ENCODE measurements at places on chromosomes 3 and 15.
A peak's percentile ranks its signal among the peaks of the same experiment; 100 is the strongest.

- no peak for DNase-seq
These were observed 1.6 kb upstream of the SORD start for GRCh38 chr15:45021348-45021747.

DNA sequence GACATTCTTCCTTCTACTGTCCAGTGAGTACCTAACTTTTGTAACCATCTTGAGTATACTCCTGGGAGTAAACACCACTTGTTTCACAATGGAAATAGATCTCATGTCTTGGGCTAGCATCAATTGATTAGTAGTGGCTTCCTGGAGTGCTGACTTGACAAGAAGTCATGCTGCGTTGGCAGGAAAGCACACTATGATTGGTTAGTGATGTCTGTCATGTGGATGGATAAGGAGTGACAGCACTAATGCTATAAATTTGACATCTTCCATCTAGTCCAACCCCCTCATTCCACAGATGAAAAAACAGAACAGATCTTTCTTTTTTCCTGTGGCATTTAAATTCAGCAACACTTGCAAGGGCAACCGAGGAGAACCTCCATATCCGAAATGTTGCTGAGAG, 47.6 kb upstream of the PRICKLE2 start:
- DNase-seq = no peak

GRCh38 chr3:100361897-100362296, 27.3 kb downstream of the NIT2 start:
- no peak for DNase-seq

- no peak for DNase-seq
These were observed 391.6 kb upstream of the PROK2 start for GRCh38 chr3:72176537-72177041.

- no peak for DNase-seq
These were observed 59.0 kb downstream of the DPPA2 start for GRCh38 chr3:109257269-109257668.

DNA sequence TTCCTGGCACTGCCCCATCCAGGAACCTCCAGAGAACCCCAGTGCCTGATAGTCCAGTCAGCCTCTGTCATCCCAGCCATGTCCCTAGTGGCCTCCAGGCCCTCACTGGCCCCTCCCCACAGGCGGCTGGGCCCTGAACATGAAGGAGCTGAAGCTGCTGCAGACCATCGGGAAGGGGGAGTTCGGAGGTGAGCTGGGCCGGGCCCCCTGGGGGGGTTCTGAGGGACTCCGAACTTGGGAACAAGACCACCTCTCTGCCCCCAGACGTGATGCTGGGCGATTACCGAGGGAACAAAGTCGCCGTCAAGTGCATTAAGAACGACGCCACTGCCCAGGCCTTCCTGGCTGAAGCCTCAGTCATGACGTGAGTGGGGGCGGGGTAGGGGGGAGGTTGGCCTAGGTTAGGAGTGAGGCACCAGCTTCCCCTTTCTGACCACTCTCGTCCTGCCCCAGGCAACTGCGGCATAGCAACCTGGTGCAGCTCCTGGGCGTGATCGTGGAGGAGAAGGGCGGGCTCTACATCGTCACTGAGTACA, 12.0 kb upstream of the LMAN1L start:
- DNase-seq = no peak

- no peak for DNase-seq
These were observed 9.9 kb downstream of the DNASE1L3 start for GRCh38 chr3:58200846-58201355.

GRCh38 chr15:85168642-85169173, 187.1 kb downstream of the PDE8A start:
- DNase-seq = peak; percentile 2

GRCh38 chr15:40183636-40184463, 23.0 kb downstream of the BUB1B start:
- no peak for DNase-seq

- DNase-seq = no peak
These were observed 5.2 kb downstream of the WNT5A start for GRCh38 chr3:55481744-55482495.

GRCh38 chr3:123618768-123619484, 34.1 kb upstream of the HACD2 start:
- no peak for DNase-seq

- DNase-seq = no peak
These were observed 82.9 kb downstream of the HES1 start for GRCh38 chr3:194218646-194219453.

DNA sequence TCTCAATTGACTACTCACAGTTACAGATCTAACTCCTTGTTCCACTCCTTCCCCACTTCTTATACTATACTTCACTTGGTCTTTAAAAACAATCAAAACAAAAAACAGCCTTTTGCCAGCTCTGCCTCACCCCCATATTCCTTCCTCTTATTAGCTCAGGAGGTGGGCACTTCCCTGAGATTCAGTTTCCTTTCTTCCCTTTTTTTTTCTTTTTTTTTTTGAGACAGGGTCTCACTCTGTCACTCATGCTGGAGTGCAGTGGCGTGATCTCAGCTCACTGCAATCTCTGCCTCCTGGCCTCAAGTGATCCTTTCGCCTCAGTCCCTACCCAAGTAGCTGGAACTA, 6.9 kb downstream of the C3orf62 start:
- no peak for DNase-seq

- no peak for DNase-seq
These were observed 1033.3 kb downstream of the IGSF11 start for GRCh38 chr3:118001380-118001779.

GRCh38 chr3:79414806-79415205, 353.0 kb downstream of the ROBO1 start:
- no peak for DNase-seq

- no peak for DNase-seq
These were observed 84.9 kb downstream of the CGGBP1 start for GRCh38 chr3:87973906-87974305.

DNA sequence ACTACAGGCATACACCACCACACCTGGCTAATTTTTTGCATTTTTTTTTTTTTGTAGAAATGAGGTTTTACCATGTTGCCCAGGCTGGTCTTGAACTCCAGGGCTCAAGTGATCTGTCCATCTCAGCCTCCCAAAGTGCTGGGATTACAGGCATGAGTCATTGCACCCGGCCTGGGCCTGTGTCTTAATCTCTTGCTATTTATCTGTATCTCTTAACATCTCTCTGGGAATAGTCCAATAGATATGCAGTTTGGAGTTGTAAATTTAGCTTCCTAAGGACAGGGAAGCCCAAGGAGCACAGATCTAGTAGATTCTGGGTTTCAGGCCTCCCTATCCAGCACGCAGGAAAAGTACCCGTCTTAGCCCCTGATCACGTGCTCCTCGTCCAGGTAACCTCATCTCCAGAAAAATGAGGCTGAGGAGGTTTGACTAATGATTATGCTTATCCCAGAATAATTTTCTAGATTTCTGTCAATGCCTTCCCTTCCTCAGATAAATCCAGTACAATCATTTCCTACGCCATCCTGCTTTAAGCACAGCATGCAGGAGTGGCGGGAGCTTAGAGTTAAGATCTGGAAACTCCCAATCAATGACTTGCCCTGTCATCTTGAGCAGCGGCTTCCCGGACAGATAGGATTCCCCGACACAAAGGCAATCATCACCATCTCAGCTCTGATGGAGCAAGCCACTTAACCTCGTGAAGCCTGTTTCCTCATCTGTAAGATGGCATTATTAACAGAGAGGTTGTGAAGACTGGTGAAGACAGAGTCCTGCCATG, 12.3 kb upstream of the CTDSPL start:
- DNase-seq = no peak

DNA sequence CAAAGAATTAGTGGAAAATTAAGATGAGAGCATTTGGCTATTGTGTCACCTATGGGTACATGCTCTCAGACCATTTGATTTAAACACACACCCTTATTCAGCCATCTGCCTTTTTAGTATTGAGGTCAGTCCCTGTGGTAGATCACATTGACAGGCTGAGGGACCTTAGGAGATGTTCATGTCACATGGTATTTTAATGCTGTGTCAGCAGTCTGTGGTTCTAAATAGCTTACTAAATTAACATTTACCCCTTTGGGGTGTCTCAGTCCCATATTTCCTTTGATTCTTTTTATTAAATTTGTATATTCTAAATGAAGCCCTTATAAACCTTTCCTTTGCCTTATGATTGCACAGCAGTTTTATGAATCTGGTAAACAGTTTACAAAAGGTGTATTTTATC, 2.3 kb downstream of the RBM5 start:
- no peak for DNase-seq

DNA sequence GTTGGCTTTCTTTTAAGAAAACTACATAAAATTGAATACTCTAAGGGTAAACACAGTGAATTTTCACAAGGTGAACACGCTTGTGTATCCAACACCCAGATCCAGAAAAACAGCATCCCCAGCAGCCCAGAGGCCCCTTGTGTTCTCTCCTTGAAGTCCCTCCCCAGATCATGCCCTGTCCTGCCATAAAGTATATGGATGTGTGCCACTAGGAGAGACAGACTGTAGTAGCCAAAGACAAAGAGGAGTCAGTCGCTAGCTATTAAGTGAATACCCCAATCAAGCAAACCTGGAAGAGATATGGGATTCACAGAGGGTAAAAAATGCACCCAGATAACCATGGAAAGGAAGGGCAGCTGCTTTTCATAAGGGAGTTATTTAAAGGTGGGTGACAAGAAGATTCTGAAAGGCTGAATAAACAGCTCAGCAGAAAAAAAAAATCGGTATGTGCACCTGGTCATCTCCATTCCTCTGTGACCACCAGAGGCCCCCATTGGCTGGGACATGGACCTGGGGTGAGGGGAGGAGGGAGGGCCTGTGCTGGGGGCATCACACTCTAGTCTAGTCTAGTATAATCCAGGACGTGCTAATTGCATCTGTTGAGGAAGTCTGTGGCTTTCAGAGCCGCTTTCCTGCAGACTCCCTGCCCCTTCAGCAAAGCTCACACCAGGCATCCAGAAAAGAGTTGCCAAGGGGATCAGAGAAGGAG, 167.3 kb upstream of the NDN start:
- DNase-seq = no peak

DNA sequence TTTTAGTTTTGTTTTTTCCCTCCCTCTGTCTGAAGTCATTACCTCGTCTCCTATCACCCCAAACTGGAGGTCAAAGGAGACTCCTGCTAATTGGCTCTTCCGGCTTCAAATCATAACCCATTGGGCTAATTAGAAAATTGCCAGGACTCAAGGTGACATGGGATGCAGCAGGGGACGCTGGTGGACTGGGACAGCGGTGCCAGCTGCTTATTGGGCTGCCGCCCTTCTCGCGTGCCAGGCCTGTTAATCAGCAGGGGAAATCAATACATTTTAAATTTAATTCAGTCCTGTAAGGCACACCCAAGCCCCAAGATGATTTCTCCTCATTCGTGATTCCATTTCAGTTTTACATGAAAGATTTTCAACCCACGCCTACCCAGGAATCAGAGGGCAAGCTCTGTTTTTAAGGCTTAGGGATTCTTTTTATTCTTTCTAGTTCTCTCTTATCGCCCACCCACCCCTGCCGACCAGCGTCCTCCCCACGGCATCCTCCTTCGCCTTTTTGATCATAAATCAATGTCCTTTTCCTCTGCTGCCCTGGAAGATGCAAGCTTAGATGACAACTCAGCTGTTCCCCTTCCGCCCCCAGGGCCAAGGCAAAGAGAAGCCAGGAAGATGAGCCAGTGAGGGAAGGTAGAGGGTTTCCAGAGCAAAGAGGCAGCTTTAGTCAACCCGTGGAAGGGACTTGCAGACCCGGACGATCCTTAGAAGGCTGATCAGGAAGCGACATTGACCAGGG, 329.6 kb downstream of the UACA start:
- DNase-seq = no peak

DNA sequence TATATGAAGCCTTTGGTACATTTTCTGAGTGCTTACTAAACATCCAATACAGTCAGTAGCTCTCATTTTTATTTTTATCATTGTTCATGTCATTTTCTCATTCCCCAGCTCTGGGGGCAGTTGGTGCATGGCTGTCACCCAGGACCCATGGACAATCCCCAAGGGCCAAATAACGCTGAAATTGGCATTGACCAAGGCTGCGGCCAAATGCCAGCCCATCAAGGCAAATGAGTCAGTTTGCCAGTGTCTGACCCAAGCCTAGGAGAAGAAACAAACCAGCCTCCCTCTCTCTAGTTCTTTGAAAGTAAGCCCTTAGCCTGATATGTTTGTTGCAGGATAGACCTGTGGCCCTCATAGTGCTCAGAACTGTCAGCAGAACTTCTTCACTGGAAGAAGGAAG, 219.2 kb downstream of the THSD4 start:
- DNase-seq = no peak

GRCh38 chr3:135806317-135806716, 159.2 kb upstream of the PPP2R3A start:
- DNase-seq = no peak

GRCh38 chr3:173007079-173007723, 133.8 kb downstream of the SPATA16 start:
- no peak for DNase-seq

DNA sequence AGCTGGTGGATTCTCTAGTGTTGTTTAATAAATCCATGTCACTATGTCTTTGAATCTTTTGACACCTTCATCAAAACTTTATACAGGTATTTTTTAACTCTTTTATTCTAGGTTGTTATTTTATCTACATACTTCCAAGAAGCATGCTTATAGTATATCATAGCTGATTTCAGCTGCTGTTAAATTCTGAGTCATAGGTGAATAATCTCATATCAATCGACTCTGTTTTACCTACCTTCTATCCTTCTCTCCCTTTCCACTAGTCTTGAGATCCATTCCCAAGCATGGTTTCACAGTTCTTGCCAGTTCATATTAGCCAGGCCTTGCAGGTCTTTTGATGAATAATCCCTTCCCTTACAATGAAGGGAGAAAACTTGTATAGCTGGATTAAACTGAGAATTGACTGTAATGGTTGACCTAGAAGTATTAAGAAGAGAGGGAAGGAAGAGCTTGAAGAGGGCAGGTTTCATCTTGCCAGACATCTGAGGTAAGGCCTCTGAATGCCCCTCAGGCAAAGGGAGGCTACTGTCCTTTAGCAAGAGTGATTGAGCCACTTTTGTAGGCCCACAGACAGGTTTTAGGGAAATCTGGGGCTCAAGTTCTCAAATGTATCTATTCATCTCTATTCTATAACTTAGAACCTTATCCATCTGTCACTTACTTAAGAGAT, 146.4 kb downstream of the EPHA6 start:
- no peak for DNase-seq

DNA sequence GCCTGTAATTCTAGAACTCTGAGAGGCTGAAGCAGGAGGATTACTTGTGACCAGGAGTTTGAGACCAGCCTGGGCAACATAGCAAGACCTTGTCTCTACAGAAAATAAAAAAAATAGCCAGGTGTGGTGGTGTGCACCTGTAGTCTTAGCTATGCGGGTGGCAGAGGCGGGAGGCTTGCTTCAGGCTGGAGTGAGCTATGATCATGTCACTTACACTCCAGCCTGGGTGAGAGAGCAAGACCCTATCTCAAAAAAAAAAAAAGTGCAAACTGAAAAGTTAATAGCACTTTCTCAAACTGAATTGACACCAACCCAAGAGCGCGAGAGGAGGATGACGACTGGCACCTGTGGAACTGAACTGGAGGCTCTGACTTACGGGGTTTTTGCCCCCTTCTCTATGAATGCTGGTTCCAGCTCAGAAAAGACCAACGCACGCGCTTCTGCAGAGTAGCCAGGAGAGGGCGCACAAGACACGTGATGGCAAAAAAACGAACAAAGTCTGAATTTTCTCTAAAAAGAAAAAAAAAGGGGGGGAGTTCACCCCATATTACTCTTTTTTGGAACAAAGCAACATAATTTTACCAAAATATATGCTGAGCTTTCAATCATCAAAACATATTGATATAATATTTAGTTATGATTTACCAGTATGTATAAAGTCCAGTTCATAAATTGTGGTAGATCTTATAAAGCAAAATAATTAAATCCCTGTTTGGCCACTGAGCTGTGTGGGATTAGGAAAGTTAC, 23.7 kb downstream of the CFAP92 start:
- peak; percentile 32 for DNase-seq

GRCh38 chr3:183331498-183331897, 78.4 kb downstream of the B3GNT5 start:
- DNase-seq = no peak

Measured in stimulated activated CD4-positive, alpha-beta T cell treated with anti-CD3 and anti-CD28 coated beads, Interleukin-15, amount 100 ng/mL, for 1 hour (primary cell).